ENCODE measurements at places on chromosomes 16 and 17. TPM values are rescaled to one million over a fixed set of nuclear protein-coding genes. Genes with fewer than 3 reads are reported as not detected.

GRCh38 chr17:34606763-34607162 lies 27.4 kb downstream of the TMEM132E start:
- DNase-seq, result no peak

DNA sequence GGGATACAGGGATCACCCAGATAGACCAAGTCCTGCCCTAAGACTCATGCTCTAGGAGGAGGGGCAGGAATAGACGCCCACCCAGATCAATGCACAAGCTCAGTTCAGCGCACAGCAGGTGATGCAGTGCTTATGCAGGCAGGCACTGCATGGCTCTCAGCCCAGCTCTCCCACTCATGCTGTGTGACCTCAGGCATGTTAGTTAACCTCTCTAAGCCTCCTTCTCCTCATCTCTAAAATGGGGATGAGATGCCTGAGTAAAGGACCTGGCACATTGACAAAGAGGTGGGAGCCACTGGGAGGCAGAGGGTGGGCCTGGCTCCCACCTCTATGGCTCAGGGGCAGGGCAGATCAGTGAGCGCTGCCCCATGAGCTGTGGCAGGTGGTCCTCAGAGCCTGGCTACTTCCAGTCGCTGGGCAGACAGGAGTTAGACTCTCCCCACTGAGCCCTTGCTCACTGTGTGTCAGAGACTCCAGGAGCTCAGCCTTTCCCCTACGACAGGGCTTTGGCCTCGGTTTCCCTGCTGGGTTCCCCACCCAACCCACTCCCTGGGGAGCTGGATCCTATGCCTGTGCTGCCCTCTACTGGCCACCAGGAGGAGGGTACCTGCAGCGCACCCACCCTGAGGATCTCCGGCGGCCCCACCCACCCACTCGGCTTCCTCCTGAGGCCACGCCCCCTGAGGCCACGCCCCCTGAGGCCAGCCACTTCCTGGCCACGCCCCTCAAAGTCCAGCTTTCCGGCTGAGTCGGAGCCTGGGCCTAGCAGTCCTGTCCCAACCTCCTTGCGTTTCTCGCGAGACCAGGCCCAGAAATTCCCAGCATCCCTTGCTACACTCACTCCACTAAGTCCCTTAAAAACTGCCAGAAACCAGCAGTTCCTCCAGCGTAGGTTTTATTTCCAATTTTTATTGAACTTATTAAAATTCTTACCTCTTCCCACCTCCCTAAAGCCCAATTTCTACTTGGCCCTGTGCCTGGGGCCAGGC lies 196.1 kb downstream of the GSG1L start:
- DNase-seq, result peak; percentile 54

TBX2 gene
- total RNA-seq, result 66.4 TPM

ENPP7 gene
- total RNA-seq, result 0.94 TPM

DNA sequence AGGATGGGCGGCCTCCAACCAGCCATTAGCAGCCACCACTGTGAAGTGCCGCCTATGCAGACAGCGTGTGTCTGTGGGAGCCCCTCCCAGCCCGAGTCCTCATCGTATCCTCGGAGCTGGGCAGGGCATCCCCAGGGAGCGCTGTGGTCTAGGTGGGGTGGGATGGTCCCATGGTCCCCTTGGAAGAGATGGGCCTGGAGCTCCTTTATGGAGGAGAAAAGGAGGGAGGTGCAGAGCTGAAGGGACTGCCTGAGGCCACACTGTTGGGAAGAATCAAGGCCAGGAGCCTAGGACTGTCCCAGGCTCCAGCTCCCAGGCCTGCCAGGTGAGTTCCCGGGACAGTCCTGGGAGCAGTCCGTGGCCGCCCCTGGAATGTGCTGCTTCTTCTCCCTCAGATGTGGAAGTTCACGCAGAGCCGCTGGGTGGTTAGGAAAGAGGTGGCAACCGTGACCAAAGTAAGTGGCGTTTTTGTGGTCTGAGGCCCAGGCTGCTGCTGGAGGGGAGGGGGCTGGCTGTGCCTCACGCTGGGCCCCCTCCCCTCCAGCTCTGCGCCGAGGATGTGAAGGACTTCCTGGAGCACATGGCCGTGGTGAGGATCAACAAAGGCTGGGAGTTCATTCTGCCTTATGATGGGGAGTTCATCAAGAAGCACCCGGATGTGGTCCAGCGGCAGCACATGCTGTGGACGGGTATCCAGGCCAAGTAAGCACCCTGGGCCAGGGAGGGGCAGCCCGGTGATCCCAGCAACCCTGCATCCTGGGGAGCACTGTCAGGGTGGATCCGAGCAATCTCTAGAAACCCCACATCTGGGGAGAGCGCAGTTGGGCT lies 27.0 kb downstream of the POLR3E start:
- DNase-seq, result no peak

GRCh38 chr17:82870541-82870940 lies 30.7 kb upstream of the ZNF750 start:
- peak; percentile 33 for DNase-seq

CIITA gene
- total RNA-seq, result 50.5 TPM

- DNase-seq, result no peak
Observed at GRCh38 chr16:17304491-17305119, 166.2 kb downstream of the XYLT1 start.

- peak; percentile 96 for DNase-seq
Observed at GRCh38 chr17:79009397-79010303, at the start of gene CANT1. Gene CANT1 (minus strand): TSS chr17:79009764. CDS start chr17:78997622, 12,142 bp downstream.

GRCh38 chr16:89395150-89396142 lies 94.9 kb downstream of the ANKRD11 start:
- peak; percentile 94 for DNase-seq

DNA sequence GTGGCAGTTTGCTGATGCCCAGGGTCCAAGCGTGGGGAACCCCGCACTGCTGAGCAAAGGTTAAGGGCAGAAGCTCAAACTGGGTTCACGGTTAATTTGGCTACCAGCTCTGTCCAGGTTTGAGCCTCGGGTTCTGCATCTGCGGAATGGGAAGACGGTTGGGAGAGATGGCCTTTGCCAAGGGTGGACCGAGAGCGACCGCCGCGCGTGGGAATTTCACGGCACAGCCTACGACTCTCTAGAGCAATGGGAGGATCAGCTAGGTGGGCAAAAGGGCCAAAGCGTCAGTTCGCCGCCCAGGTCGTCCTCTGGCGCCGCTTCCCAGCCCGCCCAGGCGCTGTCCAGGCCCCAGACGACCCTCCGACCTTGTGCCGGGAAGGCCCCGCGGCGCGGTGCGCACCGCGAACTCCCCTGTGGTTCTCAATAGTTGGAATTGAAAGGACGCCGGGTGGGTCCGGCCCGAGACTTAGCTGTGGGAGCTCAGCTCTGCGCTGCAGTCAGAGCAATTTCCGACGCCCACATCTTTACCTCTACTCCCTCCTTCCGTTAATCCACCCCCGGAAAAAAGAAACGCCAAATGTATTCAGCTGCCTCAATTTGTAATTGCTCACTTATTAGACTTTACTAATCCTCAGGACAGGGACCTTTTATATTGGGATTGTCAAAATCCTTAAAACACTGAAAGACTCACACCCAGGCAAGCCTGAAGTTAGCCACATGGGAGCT lies 2.5 kb upstream of the HS3ST3B1 start:
- DNase-seq, result peak; percentile 46

DNA sequence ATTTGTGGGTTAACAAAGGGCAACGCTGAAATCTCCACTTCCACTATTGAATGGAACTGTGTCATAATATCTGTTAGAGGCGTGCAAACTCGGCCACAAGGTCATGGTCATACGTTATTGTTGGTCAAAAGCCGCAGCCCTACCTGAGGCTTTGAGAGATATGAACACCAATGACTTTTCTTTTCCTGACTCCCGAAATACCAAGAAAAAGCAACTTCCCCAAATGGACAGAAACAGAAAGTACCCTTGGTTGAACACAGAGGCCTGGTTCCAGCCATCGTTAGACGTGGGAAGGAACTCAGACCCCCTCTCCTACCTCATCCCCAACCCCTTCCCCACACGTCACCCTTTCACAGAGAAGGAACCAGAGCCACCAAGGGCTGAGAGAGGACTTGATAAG lies 1.4 kb upstream of the PIK3R5 start:
- DNase-seq, result no peak

GRCh38 chr17:78675836-78676235 lies 98.6 kb upstream of the DNAH17 start:
- no peak for DNase-seq

DNA sequence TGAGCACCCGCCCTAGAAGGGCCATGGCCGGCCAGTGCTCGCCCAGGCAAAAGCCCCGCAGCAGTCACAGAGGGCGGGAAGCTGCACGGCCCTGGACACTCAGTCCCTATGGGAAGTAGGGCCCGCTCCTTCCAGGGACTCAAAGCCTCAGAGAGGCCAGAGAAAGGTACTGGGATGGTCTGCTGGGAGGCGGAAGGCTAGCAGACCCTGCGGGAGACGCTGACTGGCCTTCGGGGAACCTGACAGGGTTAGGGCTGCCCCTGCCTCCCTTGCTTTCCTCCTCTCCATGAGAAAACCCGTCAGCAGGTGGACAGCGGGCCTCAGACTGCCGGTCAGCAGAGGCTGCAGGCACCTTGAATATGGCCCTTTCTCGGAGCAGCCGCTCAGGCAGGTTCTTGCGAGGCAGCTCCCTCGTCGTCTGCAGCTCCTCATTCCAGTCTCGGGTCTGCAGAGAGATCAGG lies 11.5 kb downstream of the CLUH start:
- no peak for DNase-seq

GRCh38 chr16:30025574-30025973 lies 2.6 kb downstream of the C16orf92 start:
- DNase-seq, result no peak

GRCh38 chr17:41069031-41069430 lies 3.4 kb upstream of the KRTAP2-4 start:
- no peak for DNase-seq

GRCh38 chr16:61544165-61544564 lies 492.1 kb downstream of the CDH8 start:
- no peak for DNase-seq

HCRT gene
- not detected for total RNA-seq

AIPL1 gene
- not detected for total RNA-seq

DNA sequence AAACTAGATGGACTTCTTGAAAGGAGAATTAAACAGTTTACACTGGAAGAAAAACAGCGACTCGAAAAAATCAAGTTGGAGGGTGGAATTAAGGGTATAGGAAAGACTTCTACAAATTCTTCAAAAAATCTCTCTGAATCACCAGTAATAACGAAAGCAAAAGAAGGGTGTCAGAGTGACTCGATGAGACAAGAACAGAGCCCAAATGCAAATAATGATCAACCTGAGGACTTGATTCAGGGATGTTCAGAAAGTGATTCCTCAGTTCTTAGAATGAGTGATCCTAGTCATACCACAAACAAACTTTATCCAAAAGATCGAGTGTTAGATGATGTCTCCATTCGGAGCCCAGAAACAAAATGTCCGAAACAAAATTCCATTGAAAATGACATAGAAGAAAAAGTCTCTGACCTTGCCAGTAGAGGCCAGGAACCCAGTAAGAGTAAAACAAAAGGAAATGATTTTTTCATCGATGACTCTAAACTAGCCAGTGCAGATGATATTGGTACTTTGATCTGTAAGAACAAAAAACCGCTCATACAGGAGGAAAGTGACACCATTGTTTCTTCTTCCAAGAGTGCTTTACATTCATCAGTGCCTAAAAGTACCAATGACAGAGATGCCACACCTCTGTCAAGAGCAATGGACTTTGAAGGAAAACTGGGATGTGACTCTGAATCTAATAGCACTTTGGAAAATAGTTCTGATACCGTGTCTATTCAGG lies 85.0 kb downstream of the C17orf58 start:
- DNase-seq, result no peak

HBM gene
- not detected for total RNA-seq

DNA sequence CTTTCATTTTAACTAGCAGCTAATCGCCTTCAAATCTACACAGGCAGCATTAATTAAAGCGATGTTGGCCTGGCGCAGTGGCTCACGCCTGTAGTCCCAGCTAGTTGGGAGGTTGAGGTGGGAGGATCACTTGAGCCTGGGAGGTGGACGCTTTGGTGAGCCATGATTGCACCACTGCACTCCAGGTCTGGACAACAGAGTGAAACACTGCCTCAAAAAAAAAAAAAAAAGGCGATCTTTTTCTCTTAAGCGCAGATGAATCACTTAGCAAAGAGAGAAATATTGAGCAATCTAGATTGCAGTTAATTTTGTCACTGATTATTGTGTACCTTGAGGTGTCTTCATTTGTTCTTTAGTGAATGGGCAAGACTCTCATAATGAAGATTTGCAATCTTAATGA lies 12.4 kb downstream of the SNTB2 start:
- DNase-seq, result no peak

DNA sequence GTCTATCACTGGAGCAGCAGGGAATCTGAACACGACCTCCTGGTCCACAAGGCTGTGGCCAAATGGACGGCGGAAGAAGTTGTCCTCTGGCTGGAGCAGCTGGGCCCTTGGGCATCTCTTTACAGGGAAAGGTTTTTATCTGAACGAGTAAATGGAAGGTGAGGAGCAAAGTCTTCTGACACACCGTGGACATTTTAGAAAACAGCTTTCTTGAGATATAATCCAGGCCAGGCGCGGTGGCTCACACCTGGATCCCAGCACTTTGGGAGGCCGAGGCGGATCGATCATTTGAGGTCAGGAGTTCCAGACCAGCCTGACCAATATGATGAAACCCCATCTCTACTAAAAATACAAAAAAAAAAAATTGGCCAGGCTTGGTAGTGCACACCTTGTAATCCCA lies 17.1 kb downstream of the BFAR start:
- DNase-seq, result no peak

GRCh38 chr17:63224644-63225043 lies 221.5 kb downstream of the CYB561 start:
- DNase-seq, result no peak

SCGB1C2 gene
- not detected for total RNA-seq

DNA sequence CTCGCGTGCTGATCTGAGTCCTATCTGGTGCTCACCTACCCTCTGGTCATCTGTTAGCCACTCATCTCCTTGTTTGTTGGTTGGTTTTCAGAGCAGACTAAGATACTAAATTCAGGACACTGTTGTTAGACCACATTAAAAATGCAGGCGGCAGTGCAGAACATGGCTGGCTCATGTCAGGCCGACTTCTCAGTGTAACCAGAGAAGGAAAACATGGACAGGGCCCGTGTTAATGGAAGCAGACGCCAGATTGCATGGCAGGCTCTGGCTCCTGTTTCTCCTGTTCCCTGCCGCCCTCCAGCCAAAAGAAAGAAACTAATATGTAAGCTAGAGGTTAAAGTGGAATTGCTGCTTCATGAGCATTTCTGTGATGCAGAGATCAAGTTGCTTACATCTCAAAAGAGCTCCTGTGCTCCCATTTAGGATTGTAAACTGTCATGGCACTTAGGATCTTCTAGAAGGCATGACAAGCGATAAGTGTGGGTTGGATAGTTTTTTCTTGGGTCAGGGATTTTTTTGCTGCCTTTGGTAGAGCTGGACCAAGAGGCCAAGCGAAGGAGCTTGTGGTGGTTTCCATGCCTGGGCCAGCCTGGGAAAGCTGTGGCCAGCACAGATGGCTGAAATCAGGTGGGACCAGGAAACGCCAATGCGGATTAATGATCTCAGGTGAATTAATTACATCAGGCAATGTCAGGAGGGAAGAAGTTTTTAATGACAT lies 56.1 kb downstream of the YPEL2 start:
- DNase-seq, result peak; percentile 77

- DNase-seq, result no peak
Observed at GRCh38 chr17:50166518-50167181, 845 bp downstream of the SGCA start.

CCL8 gene
- total RNA-seq, result not detected

Data from kidney (tissue), 22 donors.